Activated naive CD8-positive, alpha-beta T cell treated with anti-CD3 and anti-CD28 coated beads for 36 hours (primary cell): ENCODE measurements at places on chromosomes 6 and 20.

GRCh38 chr6:65448866-65449265 is 258.2 kb downstream of the EYS start:
- no peaks in the 10 kb centered on the region for H3K36me3 ChIP-seq
- no peaks in the 10 kb centered on the region for H3K4me1 ChIP-seq
- DNase-seq, result no peak
- H3K27me3 ChIP-seq, result no peaks in the 10 kb centered on the region

DNA sequence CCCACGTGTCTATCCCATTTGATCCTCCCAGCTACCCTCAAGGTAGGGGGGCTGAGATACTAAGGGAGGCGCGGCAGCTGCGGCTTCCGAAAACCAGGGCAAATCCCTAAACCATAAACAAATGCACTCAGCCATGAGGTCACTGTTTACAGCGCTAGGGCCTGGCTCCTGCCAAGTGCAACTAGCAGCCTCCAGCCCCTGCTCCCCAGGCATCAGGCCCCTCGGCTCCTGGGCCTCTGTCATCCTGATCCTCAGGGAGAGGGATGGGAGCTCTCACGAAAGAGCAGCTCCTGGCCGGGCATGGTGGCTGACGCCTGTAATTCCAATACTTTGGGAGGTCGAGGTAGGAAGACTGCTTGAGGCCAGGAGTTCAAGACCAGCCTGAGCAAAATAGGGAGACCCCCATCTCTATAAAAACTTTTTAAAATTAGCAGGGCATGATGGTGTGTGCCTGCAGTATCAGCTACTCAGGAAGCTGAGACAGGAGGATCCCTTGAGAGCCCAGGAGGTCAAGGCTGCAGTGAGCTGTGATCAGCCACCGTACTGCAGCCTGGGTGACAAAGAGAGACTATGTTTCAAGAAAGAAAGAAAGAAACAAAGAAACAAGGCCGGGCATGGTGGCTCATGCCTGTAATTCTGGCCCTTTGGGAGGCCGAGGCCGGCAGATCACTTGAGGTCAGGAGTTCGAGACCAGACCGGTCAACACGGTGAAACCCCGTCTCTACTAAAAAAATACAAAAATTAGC is 42.5 kb upstream of the TLDC2 start:
- no peak overlapping the region for H3K4me3 ChIP-seq
- no peaks in the 10 kb centered on the region for H3K27me3 ChIP-seq
- no peak overlapping the region for H3K27ac ChIP-seq
- no peak for DNase-seq
- H3K36me3 ChIP-seq, result peaks cover 2% of the 10 kb centered on the region

DNA sequence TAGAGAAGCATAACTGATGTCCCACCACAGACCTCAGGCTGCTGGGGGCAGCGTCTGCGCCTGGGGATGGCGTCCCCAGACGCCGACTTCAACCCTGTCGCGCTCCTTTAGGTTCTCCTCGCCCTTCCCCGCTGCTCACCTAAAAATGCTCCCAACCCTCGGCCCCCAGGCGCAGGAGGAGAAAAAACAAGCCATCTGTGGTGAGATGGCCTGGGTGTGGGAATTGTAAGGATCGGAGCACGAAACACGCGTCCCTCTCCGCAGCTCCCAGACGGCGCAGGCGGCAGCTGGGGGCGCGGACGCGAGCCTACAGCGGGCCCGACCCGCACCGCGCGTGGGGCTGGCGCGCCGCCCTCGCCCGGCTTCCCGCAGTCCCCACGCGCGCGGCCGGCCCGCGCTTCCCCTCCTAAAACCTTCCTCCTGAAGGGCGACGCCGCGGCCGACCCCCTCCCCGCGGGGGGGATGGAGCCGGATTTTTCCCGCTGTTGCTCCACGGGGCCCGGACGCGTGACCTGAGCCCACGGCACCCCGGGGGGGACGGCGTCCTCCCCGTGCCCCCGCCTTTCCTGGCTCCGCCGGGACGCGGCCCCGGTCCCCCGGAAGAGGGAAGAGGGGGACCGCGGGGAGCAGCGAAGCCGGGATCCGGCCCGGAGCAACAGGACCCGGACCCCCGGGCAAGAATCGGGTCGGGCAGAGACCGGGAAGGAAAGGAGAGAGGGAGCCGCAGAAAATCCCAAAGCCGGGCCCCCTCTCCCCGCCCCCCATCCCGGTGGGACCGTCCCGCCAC is 611 bp downstream of the EPB41L2 start:
- no peaks in the 10 kb centered on the region for H3K36me3 ChIP-seq
- no peak overlapping the region for H3K27ac ChIP-seq
- DNase-seq, result peak; percentile 26
- peaks cover 27% of the 10 kb centered on the region for H3K4me1 ChIP-seq
- H3K27me3 ChIP-seq, result no peaks in the 10 kb centered on the region

DNA sequence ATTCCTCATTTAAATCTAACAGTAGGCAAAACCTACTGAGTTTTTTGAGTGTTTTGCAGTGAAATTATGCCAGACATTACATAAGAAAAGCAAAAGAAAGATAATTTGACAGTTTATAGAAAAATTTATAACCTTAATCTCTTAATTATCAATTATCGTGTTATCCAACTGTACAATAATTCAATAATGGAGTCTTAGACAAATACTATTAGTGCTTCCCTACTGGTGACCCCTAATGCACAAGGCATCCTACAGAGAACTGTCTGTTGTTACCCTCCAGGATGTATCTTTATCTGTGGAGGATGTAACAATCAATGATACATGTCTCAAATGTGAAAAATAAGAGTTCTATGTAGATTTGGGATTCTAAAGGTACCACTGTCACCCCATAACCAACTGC is 1687.6 kb downstream of the GRIK2 start:
- H3K4me3 ChIP-seq, result no peak overlapping the region
- H3K36me3 ChIP-seq, result no peaks in the 10 kb centered on the region
- H3K4me1 ChIP-seq, result no peaks in the 10 kb centered on the region
- no peak for DNase-seq
- H3K27ac ChIP-seq, result no peak overlapping the region

- H3K36me3 ChIP-seq, result no peaks in the 10 kb centered on the region
- no peak overlapping the region for H3K27ac ChIP-seq
- peaks cover 26% of the 10 kb centered on the region for H3K4me1 ChIP-seq
- no peak for DNase-seq
- no peaks in the 10 kb centered on the region for H3K27me3 ChIP-seq
- no peak overlapping the region for H3K4me3 ChIP-seq
These were observed 6.8 kb upstream of the HMGA1 start for GRCh38 chr6:34229877-34230276.

- H3K27me3 ChIP-seq, result no peaks in the 10 kb centered on the region
- H3K4me3 ChIP-seq, result no peak overlapping the region
- no peak for DNase-seq
- no peaks in the 10 kb centered on the region for H3K36me3 ChIP-seq
- H3K4me1 ChIP-seq, result peaks cover 57% of the 10 kb centered on the region
These were observed 157.2 kb downstream of the CD83 start for GRCh38 chr6:14274546-14275492.

DNA sequence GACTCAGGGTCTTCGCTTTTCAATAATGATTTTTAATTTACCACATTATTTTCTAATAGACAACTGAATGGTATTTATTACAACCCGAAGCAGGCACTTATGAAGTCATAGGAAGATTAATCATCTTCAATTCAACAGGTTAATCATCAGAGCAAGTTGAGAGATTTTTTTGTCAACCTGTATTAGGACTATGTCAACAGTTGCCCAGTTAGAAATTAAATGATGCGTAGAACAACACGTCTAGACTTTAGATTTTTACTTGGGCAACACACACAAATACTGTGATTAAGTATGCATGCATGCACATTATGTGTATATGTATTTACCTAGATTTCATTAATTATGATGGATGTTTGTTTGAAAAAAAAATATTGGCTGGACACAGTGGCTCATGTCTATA is 4.3 kb downstream of the ILRUN start:
- H3K27me3 ChIP-seq, result no peaks in the 10 kb centered on the region
- peaks cover 22% of the 10 kb centered on the region for H3K36me3 ChIP-seq
- H3K4me1 ChIP-seq, result peaks cover 47% of the 10 kb centered on the region
- no peak overlapping the region for H3K27ac ChIP-seq

- no peak overlapping the region for H3K4me3 ChIP-seq
- H3K36me3 ChIP-seq, result no peaks in the 10 kb centered on the region
- H3K27ac ChIP-seq, result no peak overlapping the region
These were observed 96.9 kb downstream of the TBX18 start for GRCh38 chr6:84667252-84668213.

GRCh38 chr6:400815-401214 is 9.3 kb downstream of the IRF4 start:
- peaks cover 94% of the 10 kb centered on the region for H3K36me3 ChIP-seq
- H3K27me3 ChIP-seq, result no peaks in the 10 kb centered on the region
- peaks cover 87% of the 10 kb centered on the region for H3K4me1 ChIP-seq
- peak overlapping the region; percentile 67 for H3K4me3 ChIP-seq
- peak overlapping the region; percentile 94 for H3K27ac ChIP-seq

DNA sequence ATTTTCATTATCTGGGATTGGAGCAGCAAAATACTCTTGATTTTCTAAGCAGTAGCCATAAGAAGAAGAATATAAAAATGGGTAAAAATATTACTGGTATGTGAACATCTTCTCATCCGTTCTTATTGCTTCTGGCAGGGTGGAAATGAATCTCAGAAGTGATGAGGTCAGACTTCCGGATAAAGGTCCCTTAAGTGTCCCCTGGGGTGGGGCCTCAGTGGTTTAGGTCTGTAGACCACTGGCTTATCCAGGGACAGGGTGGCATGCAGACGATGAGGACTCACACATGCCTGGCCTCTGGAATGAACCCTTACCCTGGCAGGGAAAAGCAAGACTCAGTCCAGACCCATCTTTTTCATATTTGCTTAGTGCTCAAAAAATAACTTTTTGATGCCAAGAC is 143.3 kb downstream of the UST start:
- no peak overlapping the region for H3K4me3 ChIP-seq
- H3K36me3 ChIP-seq, result no peaks in the 10 kb centered on the region
- no peaks in the 10 kb centered on the region for H3K27me3 ChIP-seq
- H3K4me1 ChIP-seq, result peaks cover 3% of the 10 kb centered on the region
- DNase-seq, result no peak

- no peak overlapping the region for H3K4me3 ChIP-seq
- no peak for DNase-seq
- H3K36me3 ChIP-seq, result peaks cover 48% of the 10 kb centered on the region
- H3K27ac ChIP-seq, result no peak overlapping the region
These were observed 8.2 kb downstream of the CYB5R4 start for GRCh38 chr6:83867527-83868161.

GRCh38 chr6:83151114-83151513 is 42.0 kb downstream of the PGM3 start:
- no peak overlapping the region for H3K27ac ChIP-seq
- peaks cover 5% of the 10 kb centered on the region for H3K36me3 ChIP-seq
- DNase-seq, result no peak
- no peak overlapping the region for H3K4me3 ChIP-seq
- H3K27me3 ChIP-seq, result no peaks in the 10 kb centered on the region

DNA sequence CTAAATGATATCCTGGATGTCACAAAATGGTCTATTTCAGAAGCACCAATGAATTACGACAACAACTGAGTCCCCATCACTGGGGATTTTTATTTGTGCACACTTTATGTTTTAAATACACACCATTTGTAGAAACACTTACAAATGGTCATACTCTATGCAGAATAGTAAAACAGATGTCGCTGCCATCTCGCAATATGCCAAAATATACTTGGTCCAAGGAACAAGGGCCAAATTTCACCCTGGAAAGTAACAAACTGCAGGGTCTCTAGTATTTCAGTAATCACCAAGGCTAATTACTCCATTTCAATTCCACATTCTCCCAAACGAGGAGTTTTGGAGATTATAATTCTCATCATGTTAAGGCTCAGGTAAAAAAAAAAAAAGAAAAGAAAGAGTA is 215.2 kb downstream of the LMBRD1 start:
- H3K36me3 ChIP-seq, result no peaks in the 10 kb centered on the region
- H3K4me3 ChIP-seq, result no peak overlapping the region
- peaks cover 23% of the 10 kb centered on the region for H3K4me1 ChIP-seq
- H3K27ac ChIP-seq, result no peak overlapping the region
